ENCODE measurements at places on chromosomes 16 and 17. TPM values are rescaled to one million over a fixed set of nuclear protein-coding genes. Genes with fewer than 3 reads are reported as not detected.

The C16orf74 gene
- 7.8 TPM for polyA plus RNA-seq

- no peak overlapping the region for H3K27ac ChIP-seq
- H3K4me1 ChIP-seq = no peaks in the 10 kb centered on the region
- no peak for DNase-seq
- H3K36me3 ChIP-seq = peaks cover 5% of the 10 kb centered on the region
- H3K4me3 ChIP-seq = no peak overlapping the region
These were observed 54.2 kb upstream of the ATP2A3 start for GRCh38 chr17:4018446-4018845.

DNA sequence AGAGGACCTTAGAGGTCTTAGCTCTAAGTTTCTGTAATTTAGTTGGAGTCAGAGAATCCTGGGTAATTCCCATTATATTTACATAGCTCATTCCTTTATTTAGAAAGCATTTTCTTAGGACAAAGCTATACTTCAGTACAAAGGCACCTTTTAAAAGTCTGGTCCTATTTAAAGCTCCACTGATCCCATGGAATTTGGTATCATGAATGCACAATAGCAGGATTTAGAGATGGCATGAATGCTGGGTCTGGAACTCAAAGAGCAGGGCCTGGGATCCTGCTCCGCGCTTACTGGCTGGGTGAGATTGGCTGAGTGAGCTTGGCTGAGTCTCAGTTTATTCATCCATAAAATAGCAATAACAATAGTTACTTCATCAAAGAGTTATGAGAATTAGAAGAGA is 4.8 kb downstream of the KRT23 start:
- no peaks in the 10 kb centered on the region for H3K27me3 ChIP-seq
- H3K27ac ChIP-seq = no peak overlapping the region
- H3K4me1 ChIP-seq = peaks cover 18% of the 10 kb centered on the region
- no peak for DNase-seq

GRCh38 chr16:12387311-12387710 is 410.8 kb downstream of the SNX29 start:
- no peaks in the 10 kb centered on the region for H3K4me1 ChIP-seq
- no peak for DNase-seq
- H3K27ac ChIP-seq = no peak overlapping the region
- H3K27me3 ChIP-seq = no peaks in the 10 kb centered on the region
- H3K36me3 ChIP-seq = no peaks in the 10 kb centered on the region

Data from hepatocyte (in vitro differentiated cells).